ENCODE measurements at places on chromosomes 7 and 10.

- no peak for DNase-seq
Observed at GRCh38 chr7:117218700-117219099, 104.2 kb downstream of the WNT2 start.

DNA sequence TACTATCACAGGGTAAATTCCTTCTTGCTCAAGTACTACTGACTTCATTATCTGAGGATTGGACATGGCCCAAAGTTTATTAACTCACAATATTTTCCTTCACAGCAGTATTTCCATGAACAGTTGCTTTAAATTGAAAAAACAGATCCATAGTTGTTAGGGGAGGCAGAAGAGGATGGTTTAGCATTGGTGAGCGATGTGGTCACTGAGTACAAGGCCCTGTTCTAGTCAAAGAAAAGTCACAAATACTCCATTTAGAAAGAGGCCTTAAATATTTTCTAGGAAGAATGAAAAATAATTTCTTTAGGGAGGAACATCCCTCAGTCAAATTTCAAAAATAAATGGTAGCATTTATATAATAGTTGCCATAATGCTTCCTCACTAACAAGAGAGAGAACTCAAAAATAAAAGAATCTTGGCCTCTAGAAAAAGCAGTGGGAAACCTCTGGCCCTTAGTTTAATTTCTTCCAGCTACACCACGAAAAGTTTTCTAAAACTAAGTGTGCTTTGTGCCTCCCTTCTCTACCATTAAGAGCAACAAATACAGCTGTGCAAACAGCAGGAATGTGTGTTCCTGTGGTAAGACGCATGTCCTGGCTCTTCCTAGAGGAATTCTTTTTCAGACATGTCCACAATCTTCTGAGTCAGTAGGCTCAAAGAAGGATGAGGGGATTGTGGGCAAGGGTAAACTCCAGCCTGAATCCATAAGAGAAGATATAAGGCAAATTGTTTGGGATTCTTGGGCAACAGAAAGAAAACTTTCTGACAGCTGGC lies 105.7 kb downstream of the HOXA1 start:
- DNase-seq = no peak

DNA sequence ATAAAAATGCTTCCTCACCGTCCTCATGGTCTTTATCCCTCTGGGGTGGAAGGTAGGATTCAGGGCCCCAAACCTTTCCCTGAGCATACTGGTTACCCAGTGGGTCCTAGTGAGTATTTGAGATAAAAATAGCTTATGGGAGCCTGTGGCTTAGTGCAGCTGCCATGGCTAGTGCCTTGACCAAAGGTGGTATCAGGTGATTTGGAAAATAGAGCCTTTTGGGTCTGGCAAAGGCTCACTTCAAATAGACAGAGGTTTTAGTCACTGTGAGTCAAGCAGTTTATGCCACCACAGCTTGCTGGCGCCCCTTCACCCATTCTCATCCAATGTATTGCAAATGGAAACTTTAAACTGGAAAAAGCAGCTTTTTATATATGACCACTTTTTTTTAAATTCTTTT lies 30.4 kb downstream of the PLAU start:
- DNase-seq = no peak

- DNase-seq = no peak
Observed at GRCh38 chr7:110938165-110938564, 152.8 kb upstream of the LRRN3 start.

GRCh38 chr7:149859876-149860275 lies 13.9 kb upstream of the ATP6V0E2 start:
- DNase-seq = no peak

DNA sequence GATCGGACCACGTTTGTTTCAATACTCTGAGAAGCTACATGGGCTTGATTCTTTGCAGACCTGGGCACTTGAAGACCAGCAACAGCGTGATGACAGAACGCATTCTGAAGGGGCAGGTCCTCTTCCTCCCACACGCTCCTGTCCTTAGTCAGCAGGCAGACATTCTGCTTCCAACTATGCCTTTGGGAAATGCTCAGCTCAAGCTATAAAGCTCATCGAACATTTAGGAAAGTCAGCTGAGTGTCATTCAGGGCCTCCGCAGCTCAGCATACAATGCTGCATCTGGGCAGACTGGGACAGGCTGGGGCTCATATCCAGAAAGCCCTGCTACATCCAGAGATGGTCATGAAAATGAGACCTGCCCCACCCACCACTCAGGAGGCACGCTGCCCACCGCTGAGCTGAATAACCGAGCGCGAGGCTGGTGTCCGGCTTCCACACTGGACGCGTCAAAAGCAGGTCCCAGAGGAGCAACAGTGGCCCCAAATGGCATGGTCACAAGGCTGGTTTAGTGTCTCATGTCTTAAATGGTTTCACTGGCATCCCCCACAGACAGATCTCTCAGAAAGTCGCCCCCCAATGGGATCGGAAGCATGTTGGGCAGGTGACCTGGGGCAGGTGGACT lies 274.0 kb downstream of the DNAJB6 start:
- no peak for DNase-seq

GRCh38 chr10:108872854-108873253 lies 1050.5 kb downstream of the XPNPEP1 start:
- no peak for DNase-seq

DNA sequence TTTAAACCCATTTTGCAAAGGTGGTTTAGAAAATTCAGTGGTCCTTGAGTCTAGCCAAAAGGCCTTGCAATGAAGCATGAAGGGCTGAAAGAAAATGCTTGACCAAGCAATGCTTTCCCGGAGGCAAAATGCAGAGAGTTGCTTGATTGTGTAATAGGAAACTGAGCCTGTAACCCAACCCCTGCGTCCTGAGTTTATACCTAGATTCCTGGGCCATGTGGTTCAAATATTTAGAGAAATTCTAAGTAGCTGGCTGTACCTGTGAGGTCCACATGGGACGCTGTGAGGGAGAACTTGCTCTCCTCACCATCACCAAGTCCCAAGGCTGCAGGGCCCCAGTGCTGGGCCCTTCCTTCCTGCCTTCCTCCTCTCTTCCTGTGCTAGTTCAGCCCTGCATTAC lies 45.7 kb downstream of the CXCL12 start:
- no peak for DNase-seq

- DNase-seq = no peak
Observed at GRCh38 chr7:90709501-90710465, 113.7 kb downstream of the CDK14 start.

- DNase-seq = no peak
Observed at GRCh38 chr7:34298492-34299013, 359.5 kb upstream of the NPSR1 start.

DNA sequence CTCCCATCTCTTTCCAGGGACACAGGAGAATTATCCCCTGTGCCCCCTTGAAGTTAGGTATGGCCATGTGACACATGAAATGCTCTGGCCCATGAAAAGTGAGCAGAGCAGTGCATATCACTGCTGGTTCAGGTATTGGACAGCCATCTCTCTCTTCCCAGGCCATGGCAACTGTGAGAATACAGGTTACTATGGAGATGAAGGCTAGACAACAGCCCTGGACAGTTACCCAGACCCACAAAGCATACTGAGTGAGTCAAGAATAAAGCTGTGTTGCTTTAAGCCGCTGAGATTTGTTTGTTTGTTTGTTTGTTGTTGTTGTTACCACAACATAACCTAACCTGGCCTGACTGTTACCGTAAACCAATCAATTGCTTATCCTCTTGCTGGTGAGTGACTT lies 722.3 kb downstream of the KCNMA1 start:
- DNase-seq = no peak

GRCh38 chr7:100380196-100380595 lies 6.9 kb downstream of the PILRA start:
- no peak for DNase-seq

DNA sequence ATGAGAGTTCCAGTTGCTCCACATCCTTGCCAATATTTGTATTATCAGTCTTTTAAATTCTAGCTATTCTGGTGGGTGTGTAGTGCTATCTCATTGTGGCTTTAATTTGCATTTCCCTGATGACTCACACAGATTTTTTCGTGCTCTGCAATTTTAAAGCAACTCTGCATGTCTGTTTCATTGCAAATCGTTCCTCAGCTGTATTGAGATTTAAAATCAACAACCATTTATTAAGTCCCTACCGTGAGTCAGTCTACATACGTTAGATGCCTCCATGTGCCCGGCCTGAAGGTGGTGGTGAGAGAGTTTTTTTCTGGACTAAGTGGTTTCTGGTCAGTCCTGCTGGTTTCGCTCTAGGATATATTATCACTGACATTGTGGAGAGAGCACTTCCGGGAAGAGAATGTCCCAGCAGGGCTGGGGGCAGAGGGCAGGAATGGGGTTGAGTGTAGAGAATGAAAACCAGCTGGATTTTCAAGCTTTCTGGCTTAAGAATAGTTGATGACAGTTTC lies 8.4 kb upstream of the HYCC1 start:
- no peak for DNase-seq

- no peak for DNase-seq
Observed at GRCh38 chr10:11242443-11243387, 225.0 kb downstream of the CELF2 start.

DNA sequence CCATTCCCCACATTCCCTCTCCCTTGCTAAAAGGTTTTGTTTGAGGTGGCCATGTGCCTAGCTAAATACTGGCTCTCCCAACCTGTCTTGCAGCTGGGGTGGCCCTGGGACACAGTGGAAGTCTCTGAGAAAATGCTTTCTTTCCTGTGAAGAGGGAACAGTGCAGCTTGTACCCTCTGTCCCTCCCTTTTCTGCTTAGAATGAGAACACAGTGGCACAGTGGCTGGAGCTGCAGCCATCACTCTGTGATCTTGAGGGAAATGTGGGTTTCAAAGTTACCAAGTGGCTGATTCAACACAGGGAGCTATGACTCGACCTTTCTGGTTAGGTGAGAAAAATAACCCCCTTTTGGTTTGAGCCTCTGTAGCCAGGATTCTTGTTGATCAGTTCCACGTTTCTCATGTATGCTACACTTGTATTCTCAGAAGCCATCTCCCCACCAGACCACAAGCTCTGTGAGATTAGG lies 62.7 kb upstream of the CARD11 start:
- DNase-seq = no peak

- DNase-seq = no peak
Observed at GRCh38 chr7:111527545-111527944, 34.7 kb downstream of the IMMP2L start.

GRCh38 chr7:106679153-106679931 lies 18.4 kb upstream of the CCDC71L start:
- no peak for DNase-seq

- DNase-seq = no peak
Observed at GRCh38 chr7:28937619-28938018, 20.5 kb downstream of the TRIL start.

GRCh38 chr7:108290459-108291151 lies 160.4 kb upstream of the LAMB4 start:
- DNase-seq = no peak

DNA sequence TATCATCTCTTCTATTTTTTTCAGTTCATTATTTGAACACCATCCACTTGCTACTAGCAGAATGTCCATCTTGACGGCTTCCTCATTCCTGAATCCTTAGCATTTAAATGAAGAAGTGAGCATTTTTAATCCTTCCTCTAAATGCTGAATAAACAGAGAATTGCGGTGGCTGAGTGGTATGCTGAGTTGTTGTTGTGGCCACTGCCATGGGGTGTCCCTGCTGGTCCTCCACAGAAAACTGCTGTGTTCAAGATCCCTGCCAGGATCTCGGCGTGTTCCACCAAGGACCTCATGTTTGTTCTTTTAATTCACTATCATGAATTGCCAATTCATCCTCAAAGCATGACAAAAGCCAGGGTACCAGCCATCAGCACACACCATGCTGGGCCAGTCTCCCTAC lies 48.9 kb upstream of the HABP2 start:
- no peak for DNase-seq

DNA sequence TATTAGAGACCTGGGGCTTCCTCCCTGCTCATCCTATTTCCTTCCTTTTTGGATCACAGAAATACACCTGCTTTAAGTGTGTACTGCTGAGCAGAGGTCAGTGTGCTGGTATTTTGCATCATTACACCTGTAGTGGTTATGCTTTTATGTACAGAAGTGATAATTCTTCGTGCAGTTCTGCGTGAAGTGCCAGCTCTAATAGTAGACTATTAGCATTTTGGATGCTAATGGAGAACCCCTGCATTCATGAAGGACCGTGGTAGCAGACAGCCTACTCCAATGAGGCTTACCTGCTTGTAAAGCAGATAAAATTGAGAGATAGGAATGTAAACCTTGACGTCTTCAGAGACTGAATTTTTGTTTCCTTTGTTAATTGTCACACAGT lies 114.3 kb downstream of the CDK14 start:
- DNase-seq = no peak

DNA sequence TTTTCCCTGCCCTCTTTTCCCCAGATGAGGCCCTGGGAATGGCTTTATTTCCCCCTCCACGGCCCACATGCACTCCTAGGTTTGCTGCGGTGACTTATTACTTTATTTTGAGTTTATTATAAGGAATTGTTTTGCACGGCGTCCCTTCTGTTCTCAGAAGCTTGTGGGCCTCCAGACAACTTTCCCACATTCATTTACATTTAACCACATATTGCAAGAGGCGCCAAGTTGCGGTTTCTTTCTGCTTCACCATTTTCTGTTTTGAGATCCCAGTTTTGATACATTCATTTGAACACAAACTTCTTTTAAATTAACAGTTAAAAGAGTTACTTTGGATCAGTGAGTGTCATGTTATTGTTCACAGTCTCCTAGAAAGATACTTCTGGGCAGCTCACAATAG lies 532.5 kb upstream of the MGMT start:
- DNase-seq = no peak

DNA sequence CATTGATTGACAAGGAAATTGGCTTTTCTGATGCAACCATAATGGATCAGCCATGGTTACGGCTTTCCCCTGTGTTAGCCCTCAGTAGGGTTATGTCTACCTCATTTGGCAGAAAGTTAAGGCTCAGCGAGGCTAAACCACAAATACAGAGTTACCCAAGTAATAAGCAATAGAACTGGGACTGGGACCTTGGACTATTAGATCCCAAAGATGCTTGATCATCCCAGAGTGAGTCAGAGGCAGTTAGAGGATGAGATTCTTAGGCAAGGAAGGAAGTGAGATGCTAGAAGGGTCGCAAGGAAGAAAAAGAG lies 401.4 kb downstream of the TNS3 start:
- DNase-seq = no peak

DNA sequence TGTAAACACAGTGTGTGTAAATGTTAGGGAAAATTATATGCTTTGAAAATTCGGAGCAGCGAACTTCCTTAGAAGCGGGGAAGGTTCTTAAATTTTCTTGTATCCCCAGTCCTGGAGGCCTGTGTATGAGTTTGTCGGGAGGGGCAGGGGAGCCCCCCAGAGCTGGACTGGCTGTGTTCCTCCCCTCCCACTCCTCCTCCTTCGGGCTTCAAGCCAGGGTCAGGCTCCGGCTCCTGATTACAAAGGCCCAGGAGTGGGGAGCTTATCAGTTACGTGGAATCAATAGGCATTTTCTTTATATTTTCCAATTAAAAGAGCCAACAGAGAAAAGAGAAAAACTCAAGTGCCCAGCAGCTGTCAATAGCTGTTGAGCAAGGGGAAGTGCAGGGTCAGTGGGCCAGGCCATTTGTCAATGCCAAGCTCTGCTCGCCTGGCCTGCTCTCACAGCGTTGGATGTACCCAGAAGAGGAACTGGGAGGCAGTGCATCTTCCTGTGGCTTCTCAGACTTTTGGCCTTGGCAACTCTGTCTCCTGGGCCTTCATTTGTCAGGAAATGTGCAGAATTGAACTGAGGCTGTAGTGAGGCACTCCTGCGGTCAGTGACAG lies 156.9 kb upstream of the PCBD1 start:
- DNase-seq = no peak

- DNase-seq = no peak
Observed at GRCh38 chr10:116437076-116437692, 9.5 kb downstream of the PNLIPRP3 start.
